Inflammatory macrophage treated with lipopolysaccharide for 4 hours (primary cell): ENCODE measurements at places on chromosomes 2 and 18.

- DNase-seq: peak; percentile 10
Measured at GRCh38 chr2:88090446-88091283, 23.0 kb downstream of the SMYD1 start.

GRCh38 chr2:118854507-118855345, 7.3 kb upstream of the EN1 start:
- no peak for DNase-seq

DNA sequence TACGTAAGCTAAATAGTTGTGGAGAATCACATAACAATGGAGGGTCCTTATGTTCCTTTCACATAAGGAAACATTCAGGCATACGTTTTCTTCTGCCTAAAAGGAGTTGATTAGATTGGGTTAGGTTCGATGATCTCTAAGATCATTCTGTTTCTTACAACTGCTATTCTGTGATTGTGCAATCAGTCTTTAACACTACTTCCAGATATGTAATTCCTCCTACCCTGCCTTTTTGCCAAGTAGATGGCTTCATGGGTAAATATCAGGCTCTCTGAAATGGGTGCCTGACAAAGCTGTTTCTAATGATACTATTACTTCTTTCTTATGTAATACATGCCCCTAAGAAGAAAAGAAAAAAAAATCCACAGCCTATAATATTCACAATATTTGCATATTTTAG, 321.5 kb downstream of the XIRP2 start:
- DNase-seq: no peak

DNA sequence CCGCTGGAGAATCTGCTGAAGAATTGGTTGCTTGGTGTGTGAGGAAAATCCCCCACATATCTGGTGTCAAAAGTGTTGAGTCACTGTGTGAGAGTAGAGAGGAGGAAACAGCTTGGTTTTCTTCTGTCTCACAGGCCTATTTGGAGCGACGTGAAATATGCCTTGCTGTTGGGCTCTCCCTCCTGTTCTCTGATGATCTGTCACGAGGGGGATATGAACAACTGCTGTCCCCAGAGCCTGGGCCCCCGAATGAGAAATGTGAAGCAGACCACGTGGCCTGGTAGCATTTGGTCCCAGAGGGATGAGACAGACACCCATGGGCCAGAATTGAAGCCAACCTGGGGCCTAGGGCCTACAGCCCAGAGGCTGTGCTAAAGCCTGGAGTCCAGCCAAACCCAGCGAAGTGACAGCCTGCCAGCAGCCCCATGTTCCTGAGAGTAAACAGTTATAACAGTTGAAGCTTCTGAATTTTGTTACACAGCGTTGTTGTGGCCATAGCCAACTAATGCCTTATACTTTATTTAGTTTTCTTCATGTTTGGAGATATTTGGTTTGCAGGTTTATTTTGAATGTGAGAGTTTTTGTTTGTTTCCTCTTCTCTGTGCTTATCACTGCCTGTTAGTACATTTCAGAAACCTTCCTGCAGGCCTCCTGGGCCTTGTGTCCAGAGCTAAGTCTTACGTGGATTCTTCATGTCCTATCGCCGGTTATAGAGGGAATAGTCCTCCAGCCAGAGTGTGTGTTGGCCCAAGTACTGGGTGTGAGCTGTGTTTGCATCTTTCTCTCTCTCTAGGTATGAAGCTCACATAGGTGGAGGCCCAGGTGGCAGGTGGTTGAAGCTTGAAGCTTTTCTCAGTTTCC, 18.7 kb upstream of the COLEC12 start:
- peak; percentile 80 for DNase-seq

GRCh38 chr2:101120124-101120996, 30.8 kb downstream of the TBC1D8 start:
- peak; percentile 95 for DNase-seq

- DNase-seq: no peak
Measured at GRCh38 chr2:227219312-227220105, 55.1 kb downstream of the COL4A3 start.

DNA sequence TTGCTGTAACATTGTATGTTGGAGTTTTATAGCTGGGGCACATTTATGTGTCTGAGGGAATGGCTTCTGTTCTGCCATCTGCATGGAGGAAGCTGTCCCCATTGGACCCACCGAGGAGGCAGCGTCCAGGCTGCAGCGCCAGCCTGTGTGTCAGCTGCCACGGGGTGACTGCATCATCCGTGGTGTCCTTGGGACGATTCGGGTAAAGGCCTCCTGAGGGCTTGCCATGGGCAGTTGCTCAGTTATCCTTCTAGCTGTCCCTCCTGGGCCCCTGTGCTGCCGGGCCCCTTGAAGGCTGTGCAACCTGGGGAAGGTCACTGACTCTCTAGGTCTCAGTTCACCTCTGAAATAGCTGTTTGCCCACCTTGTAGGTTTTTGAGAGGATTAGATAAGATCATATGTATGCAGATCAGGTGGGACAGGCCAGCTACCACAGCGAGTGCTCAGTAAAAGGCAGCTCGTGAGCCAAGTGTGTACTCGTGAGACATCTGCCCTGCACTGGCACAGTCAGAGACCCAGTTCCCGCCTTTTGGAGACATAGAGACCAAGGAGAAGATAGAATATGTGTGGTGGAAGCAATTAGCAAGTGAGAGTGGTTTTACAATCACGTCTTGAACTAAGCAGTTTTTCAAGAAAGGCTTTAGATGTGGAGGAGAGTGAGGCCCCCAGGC, 10.6 kb downstream of the LDLRAD4 start:
- DNase-seq: no peak

DNA sequence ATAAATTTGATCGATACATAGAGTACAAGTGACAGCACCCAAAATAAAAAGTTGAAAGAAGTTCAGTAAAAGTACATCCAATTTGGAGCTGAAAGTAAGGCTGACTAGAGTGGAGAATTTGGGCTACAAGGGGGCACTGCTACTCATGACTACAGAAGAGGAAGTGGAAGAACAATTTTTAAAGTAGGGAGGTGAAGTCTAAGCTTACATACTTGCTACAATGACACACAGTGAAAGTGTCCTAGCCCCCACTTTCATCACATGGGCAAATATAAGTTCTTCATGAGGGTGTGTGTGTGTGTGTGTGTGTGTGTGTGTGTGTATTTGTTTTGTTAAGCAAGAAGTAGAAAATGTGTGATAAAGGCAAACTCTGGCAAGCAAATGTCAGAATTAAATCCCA, 45.7 kb downstream of the MAP3K2 start:
- DNase-seq: peak; percentile 62

GRCh38 chr2:26904839-26905238, 56.9 kb downstream of the DPYSL5 start:
- no peak for DNase-seq

GRCh38 chr2:136067459-136067858, 50.5 kb downstream of the CXCR4 start:
- DNase-seq: no peak

GRCh38 chr18:23302851-23303527, 150.1 kb upstream of the RIOK3 start:
- peak; percentile 77 for DNase-seq

- DNase-seq: no peak
Measured at GRCh38 chr18:66795051-66795450, 191.2 kb upstream of the CDH19 start.

DNA sequence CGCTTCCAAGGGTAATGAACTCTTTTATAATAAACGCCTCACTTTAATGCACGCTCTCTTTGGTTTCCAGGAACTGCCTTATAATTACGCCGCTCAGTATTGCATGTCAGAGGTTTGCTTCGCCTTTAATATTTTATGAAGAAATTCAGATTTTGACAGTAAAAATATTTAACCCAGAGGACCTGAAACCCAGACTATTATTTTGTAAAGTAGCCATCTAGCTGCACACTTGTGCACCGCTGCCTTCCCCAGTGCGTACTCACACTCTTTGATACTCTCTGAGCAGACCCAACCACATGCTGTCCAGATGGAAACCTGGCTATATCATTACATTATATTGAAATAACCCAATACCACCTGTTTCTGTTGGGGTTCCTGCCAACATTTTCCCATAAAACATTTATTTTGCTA, 270.1 kb downstream of the C1D start:
- no peak for DNase-seq

GRCh38 chr2:117085256-117085655, 729.2 kb upstream of the DDX18 start:
- DNase-seq: no peak

GRCh38 chr2:188971432-188971861, 2.7 kb upstream of the COL3A1 start:
- no peak for DNase-seq

DNA sequence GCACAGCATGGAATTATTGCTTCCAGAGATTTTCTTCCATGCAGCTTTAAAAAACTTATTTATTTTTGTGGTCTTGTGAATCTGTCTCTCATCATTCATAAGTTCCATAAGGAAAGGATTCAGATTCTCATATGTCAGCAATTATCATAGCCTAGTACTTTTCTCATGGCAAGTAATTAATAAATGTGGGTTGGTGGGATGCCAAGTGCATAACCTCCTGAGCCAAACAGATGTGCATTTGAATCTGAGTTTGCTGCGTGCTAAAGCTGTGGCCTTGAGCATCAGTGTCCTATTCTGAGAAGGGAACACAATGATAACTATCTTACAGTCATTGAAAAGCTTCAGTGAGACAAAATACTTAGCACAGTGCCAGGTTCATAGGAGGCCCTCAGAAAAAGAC, 331.9 kb downstream of the PDE11A start:
- DNase-seq: no peak

GRCh38 chr18:13895505-13896033, 19.8 kb downstream of the MC2R start:
- no peak for DNase-seq

- DNase-seq: peak; percentile 96
Measured at GRCh38 chr2:111100765-111101162, 19.9 kb upstream of the BCL2L11 start.

DNA sequence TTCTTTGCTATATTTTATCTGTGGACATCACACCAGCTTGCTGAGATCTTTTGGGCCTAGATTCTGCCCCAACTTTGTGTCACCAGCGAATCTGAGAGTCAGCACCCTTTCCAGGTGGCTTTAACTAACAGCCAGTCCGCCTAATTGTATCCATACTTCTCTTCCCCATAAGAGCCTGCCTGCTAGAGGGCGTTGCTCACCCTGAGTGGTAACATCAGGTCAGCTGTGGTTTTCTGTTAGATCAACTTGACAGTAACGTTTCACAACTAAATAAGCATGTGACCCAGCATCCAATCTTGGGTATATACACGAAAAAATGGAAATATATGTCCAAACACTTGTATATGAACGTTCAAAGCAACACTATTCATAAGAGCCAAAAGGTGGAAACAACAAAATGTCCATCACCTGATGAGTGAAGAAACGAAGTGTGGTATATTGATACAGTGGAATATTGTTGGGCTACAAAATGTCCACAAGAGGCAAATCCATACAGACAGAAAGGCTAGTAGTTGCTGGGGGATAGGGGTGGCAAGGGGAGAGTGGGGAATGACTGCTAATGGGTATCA, 24.9 kb downstream of the EFHD1 start:
- DNase-seq: peak; percentile 37

GRCh38 chr2:60806595-60806987, 50.5 kb downstream of the PAPOLG start:
- no peak for DNase-seq

DNA sequence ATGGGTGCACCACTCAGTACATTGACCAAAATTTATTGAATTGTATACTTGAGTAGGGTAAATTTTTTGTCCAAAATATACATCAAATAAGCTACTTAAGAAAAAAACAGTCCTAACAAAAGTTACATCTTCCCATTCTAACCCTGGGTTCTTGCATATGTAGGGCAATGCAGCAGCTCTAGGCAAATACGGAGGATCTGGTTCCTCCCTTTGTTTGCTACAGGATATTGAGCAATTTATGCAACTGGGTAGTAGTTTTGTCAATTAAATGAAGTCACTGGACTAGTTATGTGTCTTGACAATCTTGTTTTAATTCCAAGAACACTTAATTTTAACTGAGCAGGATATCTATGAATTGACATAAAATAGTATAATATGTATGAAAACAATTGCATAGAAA, 1507.2 kb upstream of the PIK3C3 start:
- DNase-seq: no peak

DNA sequence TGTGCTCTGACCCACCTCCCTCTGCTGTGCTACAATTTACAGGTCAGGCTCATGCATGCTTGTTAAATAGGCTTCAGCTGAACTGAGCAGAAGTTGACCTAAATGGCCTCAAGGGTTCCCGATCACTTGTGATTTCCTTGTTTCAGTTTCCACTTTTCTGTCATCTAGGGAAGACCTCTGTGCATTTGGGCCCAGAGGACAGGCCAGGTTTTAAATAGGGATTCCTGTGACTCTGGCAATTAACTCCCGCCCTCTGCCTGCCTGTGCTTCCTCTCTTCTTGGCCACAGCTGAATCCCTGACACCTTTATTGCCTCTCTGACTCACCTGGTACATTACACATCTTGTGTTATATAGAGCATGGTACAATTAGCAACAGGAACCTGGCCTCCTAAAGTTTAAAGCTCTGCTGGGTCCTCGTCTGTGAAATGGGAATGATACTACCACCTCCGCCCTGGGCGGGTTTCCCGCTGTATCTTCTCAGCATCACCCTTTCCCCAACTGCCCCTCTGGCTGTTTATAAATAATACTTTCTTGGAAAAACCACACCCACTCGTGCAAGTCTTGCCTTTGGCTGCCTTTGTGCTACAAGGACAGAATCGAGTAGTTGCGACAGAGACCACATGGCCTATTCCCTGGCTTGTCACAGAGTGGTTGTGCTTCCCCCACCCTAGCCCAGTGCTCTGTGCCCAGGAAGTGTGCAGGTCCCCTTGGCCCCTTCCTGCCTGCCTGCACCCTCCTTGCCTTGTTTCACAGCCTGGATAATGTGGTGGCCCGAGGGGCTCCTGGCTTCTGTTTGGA, 7.9 kb downstream of the CABLES1 start:
- peak; percentile 74 for DNase-seq

- DNase-seq: no peak
Measured at GRCh38 chr2:99356853-99357252, 19.7 kb downstream of the EIF5B start.

- DNase-seq: no peak
Measured at GRCh38 chr2:120319123-120319522, 26.8 kb upstream of the INHBB start.

GRCh38 chr2:111054791-111055691, 65.7 kb upstream of the BCL2L11 start:
- no peak for DNase-seq

DNA sequence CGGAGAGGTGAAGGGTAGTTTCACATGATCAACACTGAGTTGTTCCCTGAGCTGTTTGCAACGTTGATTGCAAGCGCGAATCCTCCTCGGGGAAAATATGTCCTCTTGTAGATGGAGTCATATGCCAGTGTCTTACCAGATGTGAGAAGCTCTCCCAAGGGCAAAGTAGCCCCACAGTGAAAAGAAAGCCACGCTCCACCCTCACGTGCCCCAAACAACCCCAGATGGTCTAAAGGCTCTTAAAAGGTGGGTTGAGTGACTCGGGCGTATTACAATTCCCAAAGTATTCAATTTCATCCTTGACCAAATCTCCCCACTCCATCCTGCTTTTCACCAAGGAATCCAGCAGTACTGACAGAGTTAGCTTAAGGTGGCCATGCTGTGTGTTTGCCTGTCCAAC, 332.1 kb upstream of the SOX11 start:
- no peak for DNase-seq

GRCh38 chr2:233442028-233442310, 87.7 kb downstream of the DGKD start:
- DNase-seq: no peak
